Upper lobe of left lung (tissue), 6 donors: ENCODE measurements at places on chromosomes 3 and 15. TPM values are rescaled to one million over a fixed set of nuclear protein-coding genes. Genes with fewer than 3 reads are reported as not detected.

The TERC gene
- 16.6 TPM for total RNA-seq

The CACNA2D3 gene
- 3.0 TPM for total RNA-seq

The DPPA4 gene
- total RNA-seq, result not detected

The MUC20 gene
- total RNA-seq, result 33.1 TPM

The CSPG5 gene
- total RNA-seq, result 12.3 TPM

DNA sequence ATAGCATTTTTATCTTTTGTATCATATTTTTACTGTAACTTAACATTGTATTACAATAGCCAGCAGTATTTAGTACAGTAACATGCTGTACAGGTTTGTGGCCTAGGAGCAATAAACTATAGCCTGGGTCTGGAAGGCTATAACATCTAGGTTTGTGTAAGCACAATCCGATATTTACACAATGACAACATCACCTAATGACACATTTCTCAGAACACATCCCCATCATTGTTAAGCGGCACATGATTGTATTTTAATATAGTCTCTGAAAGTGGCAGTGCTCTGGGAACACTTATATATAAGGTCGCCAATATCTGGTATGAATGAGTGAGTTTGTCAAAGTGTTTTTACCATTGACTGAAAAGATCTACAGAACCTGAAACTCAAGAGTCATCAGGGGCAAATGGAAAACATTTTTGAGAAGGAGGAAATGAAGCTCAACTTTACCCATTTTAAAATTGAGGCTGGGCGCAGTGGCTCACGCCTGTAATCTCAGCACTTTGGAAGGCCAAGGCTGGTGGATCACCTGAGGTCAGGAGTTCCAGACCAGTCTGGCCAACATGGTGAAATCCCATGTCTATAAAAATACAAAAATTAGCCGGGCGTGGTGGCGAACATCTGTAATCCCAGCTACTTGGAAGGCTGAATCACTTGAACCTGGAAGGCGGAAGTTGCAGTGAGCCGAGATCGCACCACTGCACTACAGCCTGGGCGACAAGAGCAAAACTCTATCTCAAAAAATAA lies 38.8 kb upstream of the TNFSF10 start:
- H3K4me3 ChIP-seq, result no peak overlapping the region
- no peak for DNase-seq
- H3K36me3 ChIP-seq, result no peaks in the 10 kb centered on the region
- peak overlapping the region; percentile 88 for H3K27ac ChIP-seq

DNA sequence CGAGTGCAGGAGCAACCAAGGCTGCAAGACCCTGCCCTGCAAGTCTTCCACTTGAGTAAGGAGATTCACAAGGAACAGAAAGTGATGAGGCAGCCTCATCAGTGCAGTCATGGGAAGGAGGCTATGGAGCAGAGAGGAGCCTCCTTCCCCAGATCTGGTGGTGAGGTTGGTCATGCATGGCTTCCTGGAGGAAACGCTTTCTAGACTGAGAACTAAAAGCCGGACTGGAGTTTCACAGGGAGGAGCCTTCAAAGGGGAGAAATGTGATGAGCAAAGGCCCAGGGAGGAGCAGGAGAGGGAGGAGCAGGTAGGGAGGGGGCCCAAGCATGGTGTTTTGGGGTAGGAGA lies 139.9 kb downstream of the SRGAP3 start:
- no peaks in the 10 kb centered on the region for H3K27me3 ChIP-seq
- H3K27ac ChIP-seq, result no peak overlapping the region
- DNase-seq, result no peak
- no peaks in the 10 kb centered on the region for H3K36me3 ChIP-seq

- no peaks in the 10 kb centered on the region for H3K4me1 ChIP-seq
- no peaks in the 10 kb centered on the region for H3K36me3 ChIP-seq
- no peak overlapping the region for H3K4me3 ChIP-seq
Measured at GRCh38 chr3:26484140-26484539, 138.4 kb upstream of the LRRC3B start.

The STRA6 gene
- total RNA-seq, result 3.5 TPM

DNA sequence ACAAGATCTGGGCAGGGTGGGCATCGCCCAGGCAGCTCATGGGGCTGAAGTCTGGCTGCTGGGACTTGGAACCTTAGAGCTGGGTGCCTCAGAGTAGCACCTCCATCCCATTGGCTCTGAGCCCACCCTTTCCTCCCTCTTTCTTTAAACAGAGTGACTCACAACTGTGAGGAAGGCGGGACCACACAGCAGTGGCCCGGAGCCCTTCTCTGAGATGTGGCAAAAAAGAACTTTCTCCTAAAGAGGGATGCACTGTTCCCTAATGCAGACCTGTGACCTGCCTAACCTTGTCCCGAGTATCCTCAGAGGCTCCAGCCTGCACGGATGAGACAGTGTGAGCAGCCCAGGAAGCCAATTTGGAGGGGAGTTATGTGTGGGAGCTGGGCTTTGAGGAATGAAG lies 23.6 kb downstream of the PRR20G start:
- no peak for DNase-seq
- H3K27me3 ChIP-seq, result no peaks in the 10 kb centered on the region
- no peaks in the 10 kb centered on the region for H3K4me1 ChIP-seq
- H3K36me3 ChIP-seq, result no peaks in the 10 kb centered on the region
- H3K27ac ChIP-seq, result no peak overlapping the region
- H3K4me3 ChIP-seq, result no peak overlapping the region

The WDR72 gene
- 7.0 TPM for total RNA-seq

The AADAC gene
- 4.5 TPM for total RNA-seq

The C3orf20 gene
- total RNA-seq, result 0.11 TPM

- H3K27me3 ChIP-seq, result no peaks in the 10 kb centered on the region
- H3K4me3 ChIP-seq, result no peak overlapping the region
- no peak for DNase-seq
- H3K36me3 ChIP-seq, result no peaks in the 10 kb centered on the region
- H3K27ac ChIP-seq, result no peak overlapping the region
Measured at GRCh38 chr3:180548050-180548449, 53.9 kb upstream of the TTC14 start.

- H3K4me1 ChIP-seq, result no peaks in the 10 kb centered on the region
- H3K27ac ChIP-seq, result no peak overlapping the region
- H3K27me3 ChIP-seq, result no peaks in the 10 kb centered on the region
- no peak overlapping the region for H3K4me3 ChIP-seq
- peaks cover 18% of the 10 kb centered on the region for H3K36me3 ChIP-seq
Measured at GRCh38 chr3:13338231-13338630, 81.9 kb downstream of the NUP210 start.

DNA sequence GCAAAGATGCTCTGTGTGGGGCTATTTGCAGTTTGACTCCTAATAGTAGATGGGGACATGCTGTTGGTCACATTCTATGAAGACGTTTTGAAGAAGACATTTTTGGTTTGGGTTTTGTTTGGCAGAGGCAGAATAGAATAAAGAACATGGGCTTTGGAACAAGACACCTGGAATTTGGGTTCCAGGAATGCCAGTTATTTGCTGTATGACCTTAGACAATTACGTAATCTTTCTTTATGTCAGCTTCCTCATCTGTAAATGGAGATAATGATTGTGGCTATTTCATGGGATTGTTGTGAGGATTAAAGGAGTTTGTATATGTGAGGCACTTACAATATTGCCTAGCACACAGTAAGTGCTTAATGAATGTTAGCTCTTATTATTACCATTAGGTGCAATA lies 91.6 kb downstream of the MESD start:
- H3K27ac ChIP-seq, result no peak overlapping the region
- no peaks in the 10 kb centered on the region for H3K27me3 ChIP-seq
- H3K4me3 ChIP-seq, result no peak overlapping the region
- no peak for DNase-seq

- H3K27me3 ChIP-seq, result no peaks in the 10 kb centered on the region
- H3K4me3 ChIP-seq, result no peak overlapping the region
- no peaks in the 10 kb centered on the region for H3K36me3 ChIP-seq
- DNase-seq, result no peak
Measured at GRCh38 chr15:33865416-33865815, 102.9 kb upstream of the CHRM5 start.

DNA sequence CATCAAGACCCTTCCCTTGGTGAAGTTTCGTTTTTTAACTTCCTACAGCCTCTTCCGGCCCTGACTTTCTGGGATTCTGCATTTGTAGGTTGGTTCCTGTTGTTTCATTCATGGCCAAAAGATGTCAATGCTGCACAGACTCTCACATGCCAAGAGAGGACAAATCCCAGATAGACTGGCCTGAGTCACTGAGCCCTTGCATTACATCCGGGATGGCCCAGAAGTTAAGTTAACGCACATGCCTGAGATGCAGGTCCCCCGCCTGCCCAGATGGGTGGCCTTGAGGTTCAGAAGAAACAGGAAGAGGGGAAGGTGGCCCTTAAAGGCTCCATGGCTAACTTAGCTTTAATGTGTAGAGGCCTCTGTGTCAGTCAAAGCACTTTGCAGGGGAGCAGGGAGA lies 51.6 kb upstream of the SRGAP3 start:
- H3K27ac ChIP-seq, result no peak overlapping the region
- no peak overlapping the region for H3K4me3 ChIP-seq
- no peak for DNase-seq
- H3K36me3 ChIP-seq, result no peaks in the 10 kb centered on the region

DNA sequence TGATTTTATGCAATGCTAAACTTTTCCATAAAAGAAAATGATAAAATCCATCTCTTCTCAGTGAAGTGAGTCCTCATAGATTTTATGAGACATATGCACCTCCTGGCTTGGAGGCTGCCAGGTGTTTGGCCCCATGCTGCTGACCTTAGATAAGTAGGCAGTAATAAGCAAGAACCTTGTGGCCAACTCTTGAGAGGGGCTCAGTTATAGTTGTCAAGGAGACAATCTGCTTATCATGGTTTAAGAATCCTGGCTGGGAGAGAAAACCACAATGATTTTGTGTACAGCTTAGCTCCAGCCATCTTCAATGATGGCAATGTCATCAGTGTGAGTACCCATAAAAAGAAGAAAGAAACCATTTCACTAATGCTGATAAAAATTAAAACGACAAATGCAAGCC lies 252.1 kb downstream of the CPNE4 start:
- DNase-seq, result no peak
- H3K27ac ChIP-seq, result no peak overlapping the region
- no peak overlapping the region for H3K4me3 ChIP-seq
- no peaks in the 10 kb centered on the region for H3K4me1 ChIP-seq
- no peaks in the 10 kb centered on the region for H3K27me3 ChIP-seq

GRCh38 chr15:83012076-83012426 lies 612 bp upstream of the C15orf40 start:
- no peaks in the 10 kb centered on the region for H3K27me3 ChIP-seq
- peaks cover 20% of the 10 kb centered on the region for H3K4me1 ChIP-seq
- H3K36me3 ChIP-seq, result peaks cover 19% of the 10 kb centered on the region
- H3K4me3 ChIP-seq, result peak overlapping the region; percentile 99

The TUSC7 gene
- not detected for total RNA-seq

The TMEM62 gene
- total RNA-seq, result 20.9 TPM

The PP2D1 gene
- total RNA-seq, result not detected

DNA sequence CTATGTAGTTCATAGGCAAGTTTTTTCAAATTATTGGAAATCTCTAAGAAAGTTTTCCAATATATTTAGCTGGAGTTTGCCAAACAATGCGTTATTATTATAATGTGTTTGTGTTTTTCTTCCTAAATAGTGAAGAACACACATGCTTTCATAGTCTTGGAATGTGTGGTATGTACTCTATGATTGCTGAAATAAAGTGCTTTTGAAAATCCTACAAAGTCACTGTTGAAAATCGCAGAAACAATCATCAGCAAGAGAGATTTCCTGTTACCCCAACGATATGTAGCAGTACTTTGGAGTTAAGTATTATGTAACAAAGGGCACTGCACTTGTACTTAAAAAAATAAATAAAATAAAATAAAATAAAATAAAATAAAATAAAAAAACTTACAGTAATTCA lies 796.2 kb downstream of the NAALADL2 start:
- H3K27ac ChIP-seq, result no peak overlapping the region
- no peaks in the 10 kb centered on the region for H3K36me3 ChIP-seq
- DNase-seq, result no peak
- no peaks in the 10 kb centered on the region for H3K4me1 ChIP-seq

The CCRL2 gene
- 4.2 TPM for total RNA-seq

- H3K36me3 ChIP-seq, result no peaks in the 10 kb centered on the region
- no peaks in the 10 kb centered on the region for H3K27me3 ChIP-seq
- H3K27ac ChIP-seq, result peak overlapping the region; percentile 64
- DNase-seq, result peak; percentile 72
- peaks cover 15% of the 10 kb centered on the region for H3K4me1 ChIP-seq
Measured at GRCh38 chr3:52077925-52078324, 21.6 kb upstream of the DUSP7 start.

DNA sequence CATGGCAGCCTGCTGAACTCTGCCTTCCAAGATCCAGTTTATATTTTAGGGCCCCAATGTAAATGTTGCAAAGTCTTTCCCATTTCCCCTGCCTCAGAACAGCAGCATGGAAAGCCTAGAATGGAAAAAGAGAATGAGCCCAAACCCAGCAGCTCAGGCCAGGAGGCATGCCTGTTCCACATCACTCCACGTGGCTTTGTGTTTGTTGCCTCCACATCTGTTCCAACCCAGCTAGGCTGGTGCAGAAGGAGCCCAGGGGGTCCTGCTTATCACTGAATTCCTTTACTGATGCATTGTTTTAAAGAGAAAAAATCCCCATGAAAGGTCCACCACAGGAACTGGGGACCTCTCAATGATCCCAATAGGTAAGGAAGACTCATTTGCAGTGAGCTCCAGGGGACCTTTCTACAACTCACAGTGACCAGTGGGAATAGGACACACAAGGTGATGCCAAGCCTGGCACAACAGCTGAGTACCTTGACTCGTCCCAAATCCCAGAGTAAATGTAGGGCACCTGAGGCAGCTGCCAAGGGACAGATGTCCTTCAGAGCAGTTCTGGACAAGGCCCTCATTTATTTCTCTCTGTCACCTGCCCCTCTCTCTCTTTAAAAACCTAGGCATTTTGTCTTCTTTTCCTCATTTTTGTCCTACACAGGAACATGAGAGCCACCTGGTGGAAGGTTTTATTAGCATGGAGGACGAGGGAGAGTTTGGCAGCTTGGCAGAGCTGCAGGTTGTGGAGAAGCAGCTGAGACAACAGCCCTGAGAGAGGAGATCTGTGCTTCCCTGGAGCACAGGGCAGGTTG lies 41.7 kb upstream of the ADAMTS17 start:
- no peak overlapping the region for H3K27ac ChIP-seq
- H3K4me3 ChIP-seq, result no peak overlapping the region
- H3K27me3 ChIP-seq, result no peaks in the 10 kb centered on the region
- no peak for DNase-seq
- H3K36me3 ChIP-seq, result no peaks in the 10 kb centered on the region

DNA sequence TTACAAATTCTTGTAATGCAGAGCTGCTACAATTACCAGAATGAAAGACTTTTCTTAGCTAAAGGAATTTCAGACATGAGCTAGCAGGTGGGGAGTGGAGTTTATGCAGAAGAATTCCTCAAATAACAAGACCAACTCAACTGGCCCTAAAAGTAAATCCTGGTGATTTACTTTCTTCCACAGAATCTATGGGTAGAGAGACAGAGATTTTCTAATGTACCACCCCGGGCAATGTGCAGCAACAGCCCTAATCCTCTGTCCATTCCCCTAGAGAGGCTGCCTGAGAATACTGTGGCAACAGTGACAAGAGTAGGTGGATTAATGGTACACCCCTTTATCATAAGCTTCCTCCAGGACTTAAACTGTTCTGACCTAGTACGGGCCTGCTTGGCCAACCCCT lies 55.2 kb downstream of the AQR start:
- H3K27me3 ChIP-seq, result no peaks in the 10 kb centered on the region
- no peak overlapping the region for H3K4me3 ChIP-seq
- H3K36me3 ChIP-seq, result peaks cover 53% of the 10 kb centered on the region
- DNase-seq, result no peak
- no peak overlapping the region for H3K27ac ChIP-seq
- no peaks in the 10 kb centered on the region for H3K4me1 ChIP-seq
